ENCODE measurements at places on chromosomes 4 and X. TPM values are rescaled to one million over a fixed set of nuclear protein-coding genes. Genes with fewer than 3 reads are reported as not detected.

- H3K4me3 ChIP-seq: no peak overlapping the region
- no peaks in the 10 kb centered on the region for H3K27me3 ChIP-seq
- no peaks in the 10 kb centered on the region for H3K4me1 ChIP-seq
- no peak overlapping the region for H3K27ac ChIP-seq
- no peaks in the 10 kb centered on the region for H3K36me3 ChIP-seq
These were observed 328.5 kb upstream of the FGF16 start for GRCh38 chrX:77118686-77119085.

DNA sequence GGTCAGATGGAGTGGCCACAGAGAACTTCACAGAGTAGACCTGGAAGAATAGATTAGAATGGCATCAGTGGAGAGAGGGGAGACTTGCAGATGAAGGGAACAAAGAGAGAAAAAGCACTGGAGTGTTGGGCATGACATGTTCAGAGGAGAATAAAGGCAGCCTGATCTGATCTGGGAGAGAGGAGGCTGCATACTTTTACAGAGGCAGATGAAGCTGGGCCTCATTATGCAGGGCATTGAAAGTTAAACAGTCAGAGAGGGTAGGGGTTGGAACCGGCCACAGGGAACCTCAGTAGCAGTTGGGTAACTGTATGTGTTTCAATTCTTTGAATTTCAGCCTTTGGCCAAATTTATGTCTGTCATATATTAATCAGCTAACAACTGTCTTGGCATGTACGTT lies 61.2 kb downstream of the SH3BGRL start:
- H3K27me3 ChIP-seq: no peaks in the 10 kb centered on the region
- H3K4me3 ChIP-seq: no peak overlapping the region
- no peaks in the 10 kb centered on the region for H3K36me3 ChIP-seq
- DNase-seq: no peak

BEND4 gene
- not detected for polyA plus RNA-seq

POU3F4 gene
- not detected for polyA plus RNA-seq

- no peaks in the 10 kb centered on the region for H3K4me1 ChIP-seq
- H3K4me3 ChIP-seq: no peak overlapping the region
- H3K27me3 ChIP-seq: no peaks in the 10 kb centered on the region
- no peaks in the 10 kb centered on the region for H3K36me3 ChIP-seq
These were observed 325.6 kb upstream of the BOD1L1 start for GRCh38 chr4:13953083-13953482.

- no peaks in the 10 kb centered on the region for H3K4me1 ChIP-seq
- no peak overlapping the region for H3K4me3 ChIP-seq
- no peak for DNase-seq
- no peak overlapping the region for H3K27ac ChIP-seq
These were observed 21.6 kb downstream of the PNMA6E start for GRCh38 chrX:153379508-153379907.

NAP1L5 gene
- polyA plus RNA-seq: 3.0 TPM

DNA sequence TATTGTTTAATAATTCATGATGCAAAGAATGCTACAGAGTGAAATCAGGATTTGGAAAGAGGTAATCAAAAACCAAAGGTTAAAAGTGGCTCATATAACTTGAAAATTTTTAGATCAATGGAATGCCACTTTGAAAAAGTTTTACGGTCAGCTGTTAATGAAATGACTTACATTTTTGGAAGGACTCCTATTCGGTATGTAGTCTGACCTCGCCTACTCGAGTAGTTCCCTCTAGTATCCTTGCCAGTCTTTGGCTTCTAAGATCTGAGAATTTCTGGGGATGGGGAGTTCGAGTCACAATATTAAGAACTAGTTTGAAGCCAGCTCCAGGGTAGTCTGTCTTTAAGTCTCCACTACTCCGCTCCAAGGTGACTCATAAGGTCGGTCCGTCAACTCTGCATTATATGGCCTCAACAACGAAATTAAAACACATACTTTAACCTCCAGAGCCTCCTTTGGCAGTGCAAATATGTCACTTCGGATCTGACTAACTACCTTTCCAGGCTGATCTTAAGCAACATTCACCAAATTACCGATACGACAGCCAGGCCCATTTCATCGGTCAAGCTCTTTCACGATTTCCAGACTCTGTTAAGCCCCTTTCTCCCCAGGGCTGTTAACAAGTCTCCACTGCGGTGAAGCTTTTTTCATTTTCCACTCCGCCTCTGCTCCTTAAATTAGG lies 733 bp upstream of the NAA15 start:
- DNase-seq: no peak
- peak overlapping the region; percentile 99 for H3K4me3 ChIP-seq
- no peaks in the 10 kb centered on the region for H3K4me1 ChIP-seq
- no peaks in the 10 kb centered on the region for H3K36me3 ChIP-seq
- peak overlapping the region; percentile 98 for H3K27ac ChIP-seq

EXOC1 gene
- 18.3 TPM for polyA plus RNA-seq

FAM156A gene
- polyA plus RNA-seq: 15.7 TPM

GRCh38 chrX:113747274-113747973 lies 836.5 kb upstream of the HTR2C start:
- no peak overlapping the region for H3K4me3 ChIP-seq
- no peaks in the 10 kb centered on the region for H3K36me3 ChIP-seq
- H3K27ac ChIP-seq: no peak overlapping the region
- no peak for DNase-seq

GRCh38 chrX:119502727-119503483 lies 34.7 kb downstream of the SLC25A5 start:
- H3K27me3 ChIP-seq: no peaks in the 10 kb centered on the region
- no peak overlapping the region for H3K4me3 ChIP-seq
- H3K36me3 ChIP-seq: no peaks in the 10 kb centered on the region
- H3K27ac ChIP-seq: peak overlapping the region; percentile 23

DNA sequence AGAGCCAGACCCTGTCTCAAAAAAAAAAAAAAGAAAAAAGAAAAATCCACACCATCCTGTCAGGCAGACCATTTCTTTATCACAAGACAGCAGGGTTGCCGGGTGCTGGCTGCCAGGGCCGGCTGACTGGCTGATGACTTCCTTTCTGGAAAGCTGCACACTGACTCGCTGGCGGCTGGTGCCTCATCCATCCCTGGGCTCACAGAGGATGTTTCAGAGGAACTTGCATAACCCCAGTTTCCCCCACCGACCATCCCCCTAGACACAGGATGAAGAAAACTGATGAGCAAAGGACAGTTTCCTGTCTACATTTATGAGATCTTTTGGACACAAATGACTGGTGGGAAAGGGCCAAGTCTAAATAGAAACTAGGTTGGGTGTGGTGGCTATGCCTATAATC lies 14.1 kb downstream of the HPSE start:
- no peaks in the 10 kb centered on the region for H3K4me1 ChIP-seq
- H3K27me3 ChIP-seq: no peaks in the 10 kb centered on the region
- H3K27ac ChIP-seq: no peak overlapping the region
- peak; percentile 78 for DNase-seq
- H3K36me3 ChIP-seq: no peaks in the 10 kb centered on the region
